ENCODE measurements at places on chromosomes 5 and 9.

- DNase-seq, result no peak
These were observed 48.5 kb upstream of the PTGER4 start for GRCh38 chr5:40631236-40631635.

DNA sequence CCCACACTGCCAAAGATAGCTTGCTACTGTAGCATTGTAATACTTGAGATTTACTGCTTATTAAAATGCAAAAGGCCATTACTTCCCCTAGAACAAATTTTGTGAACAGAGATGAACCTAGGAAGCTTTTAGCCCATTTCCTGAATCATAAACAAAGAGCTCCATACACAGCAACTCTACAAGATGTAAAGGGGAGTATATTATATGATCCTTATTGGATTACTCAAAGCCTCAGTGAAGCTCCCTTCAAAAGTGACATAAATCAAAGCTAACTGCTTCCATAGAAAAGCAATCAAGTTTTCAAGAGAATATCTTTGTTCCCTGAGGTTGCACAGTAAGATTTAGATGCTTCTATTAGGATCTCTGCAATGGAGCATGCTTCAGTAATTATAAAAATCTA, 629.8 kb downstream of the EFNA5 start:
- no peak for DNase-seq

DNA sequence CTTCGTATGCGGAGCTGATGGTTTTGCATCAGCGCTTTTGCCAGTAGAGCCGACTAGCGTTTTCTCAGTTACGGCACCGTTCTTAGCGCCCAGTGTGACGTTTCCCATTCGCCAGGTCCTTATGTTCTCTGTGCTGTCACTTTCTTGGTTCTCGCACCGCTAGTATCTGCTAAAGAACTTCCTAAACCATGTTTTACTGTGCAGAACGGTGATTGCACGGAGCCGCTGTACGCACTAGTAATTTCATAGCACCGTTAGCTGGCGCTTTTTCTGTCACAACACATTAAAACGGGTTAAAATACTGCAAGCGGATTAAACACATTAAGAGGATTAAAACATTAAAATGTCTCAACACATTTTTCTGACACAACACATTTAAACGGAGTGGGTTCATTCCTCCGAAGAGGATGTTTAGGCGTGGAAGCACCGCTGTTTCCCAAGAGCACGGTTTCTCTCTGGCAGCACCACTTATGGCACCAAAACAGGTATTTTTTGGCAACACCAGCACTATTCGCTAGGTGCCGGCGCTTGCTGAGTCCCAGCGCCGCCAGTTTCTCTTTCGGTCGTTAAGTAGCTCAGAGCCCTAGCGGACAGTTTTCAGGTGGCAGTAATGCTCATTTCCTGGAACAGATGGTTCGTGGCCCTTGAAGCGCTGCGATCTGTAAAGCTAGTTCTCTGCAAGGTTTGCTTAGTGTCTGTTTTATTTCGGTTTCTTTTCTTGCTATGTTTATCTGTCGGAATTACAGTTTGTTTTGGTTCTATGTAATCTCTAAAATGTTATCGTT, 20.3 kb downstream of the ANXA2R start:
- peak; percentile 57 for DNase-seq

DNA sequence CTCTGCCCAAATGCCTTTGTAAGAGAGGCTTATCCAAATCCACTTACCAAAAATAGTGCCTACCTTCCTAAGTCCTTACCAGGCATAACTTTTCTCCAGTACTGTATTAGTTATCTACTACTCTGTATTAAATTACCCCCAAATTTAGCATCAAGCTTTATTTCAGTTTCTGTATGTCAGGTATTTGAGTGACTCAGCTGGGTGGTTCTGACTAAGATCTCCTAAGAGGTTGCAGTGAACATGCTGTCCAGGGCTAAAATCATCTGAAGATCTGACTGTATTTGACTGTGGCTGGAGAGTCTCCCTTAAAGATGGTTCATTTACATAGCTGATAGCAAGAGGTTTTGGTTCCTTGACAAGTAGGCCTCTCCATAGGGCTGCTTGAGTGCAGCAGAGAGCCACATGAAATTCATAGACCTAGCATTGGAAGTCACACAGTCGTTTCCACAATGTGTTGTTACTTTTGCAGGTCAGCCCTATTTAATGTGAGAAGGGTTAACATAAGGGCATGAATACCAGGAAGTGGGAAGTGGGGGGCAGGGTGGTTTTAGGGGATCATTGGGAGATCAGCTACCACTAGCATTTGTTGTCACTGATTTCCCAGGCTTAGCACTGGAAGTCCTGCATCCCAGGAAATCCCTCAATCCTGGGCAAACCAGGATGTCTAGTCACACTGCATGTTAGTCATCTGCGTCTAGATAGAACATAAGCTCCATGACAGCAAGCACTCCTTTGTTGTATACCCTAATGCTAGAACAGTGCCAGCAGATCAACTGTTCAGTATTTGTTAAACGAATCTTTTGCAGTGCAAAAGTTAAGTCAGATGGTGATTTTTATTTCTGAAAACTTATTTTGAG, 2.0 kb upstream of the ZNF622 start:
- DNase-seq, result no peak

DNA sequence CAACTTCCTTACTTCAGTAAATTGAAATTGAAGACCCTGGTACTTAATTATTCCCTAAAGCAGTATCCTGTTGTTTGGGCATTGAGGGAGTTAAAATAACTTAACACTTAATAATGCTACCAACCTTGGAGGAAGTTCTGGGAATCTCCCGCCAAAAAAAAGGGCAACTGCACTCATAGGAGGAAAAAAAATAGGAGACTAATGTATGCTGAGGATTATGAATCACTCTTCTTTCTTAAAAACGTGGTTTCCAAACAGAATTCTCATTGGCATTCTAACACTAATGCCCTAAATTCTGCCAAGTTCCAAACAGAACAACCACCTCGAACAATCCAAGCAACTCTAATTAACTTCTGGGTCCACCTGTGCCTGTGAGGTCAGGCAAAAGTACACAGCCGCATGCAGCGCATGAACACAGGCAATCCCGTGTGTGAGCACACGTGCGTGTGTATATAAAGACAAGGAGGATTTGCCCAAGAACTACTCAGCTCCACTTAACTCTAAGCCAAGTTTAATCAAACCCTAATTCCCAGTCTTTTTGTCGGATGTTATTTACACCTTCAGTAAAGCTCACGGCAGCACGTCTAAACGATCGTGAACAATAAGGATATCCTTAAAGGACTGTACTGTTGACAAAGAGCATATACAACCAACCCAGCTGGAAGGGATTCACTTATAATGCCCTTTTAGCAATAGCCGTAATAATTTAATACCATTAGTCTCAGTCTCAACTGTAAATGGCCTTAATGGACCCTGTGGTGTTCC, 78.4 kb downstream of the EBF1 start:
- DNase-seq, result no peak

DNA sequence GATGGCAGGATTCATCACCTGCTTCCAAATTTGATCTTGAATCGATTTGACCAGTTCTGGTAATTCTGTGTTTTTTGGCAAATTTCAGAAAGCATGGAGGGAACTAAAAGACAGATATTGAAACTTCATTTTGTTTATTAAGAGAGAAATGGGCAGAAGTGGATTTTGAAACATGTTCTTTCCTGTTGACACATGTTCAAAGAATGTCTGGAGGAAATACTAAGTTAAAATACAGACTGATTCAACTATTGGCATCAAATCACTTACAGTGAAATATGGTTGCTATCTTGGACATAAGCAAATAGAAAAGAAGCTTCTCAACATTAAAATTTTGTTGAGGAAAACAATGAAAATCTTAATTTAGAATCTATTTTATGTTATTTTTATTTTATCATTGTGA, 19.3 kb upstream of the GZMK start:
- no peak for DNase-seq

Measured in stimulated activated CD8-positive, alpha-beta memory T cell treated with anti-CD3 and anti-CD28 coated beads, Interleukin-4, amount 100 ng/mL, for 4 hours (primary cell).